ENCODE measurements at places on chromosomes 16 and 17.

- DNase-seq = no peak
These were observed 13.3 kb upstream of the PECAM1 start for GRCh38 chr17:64403881-64404460.

- no peak for DNase-seq
These were observed 207.8 kb downstream of the SHISA9 start for GRCh38 chr16:13109171-13109570.

DNA sequence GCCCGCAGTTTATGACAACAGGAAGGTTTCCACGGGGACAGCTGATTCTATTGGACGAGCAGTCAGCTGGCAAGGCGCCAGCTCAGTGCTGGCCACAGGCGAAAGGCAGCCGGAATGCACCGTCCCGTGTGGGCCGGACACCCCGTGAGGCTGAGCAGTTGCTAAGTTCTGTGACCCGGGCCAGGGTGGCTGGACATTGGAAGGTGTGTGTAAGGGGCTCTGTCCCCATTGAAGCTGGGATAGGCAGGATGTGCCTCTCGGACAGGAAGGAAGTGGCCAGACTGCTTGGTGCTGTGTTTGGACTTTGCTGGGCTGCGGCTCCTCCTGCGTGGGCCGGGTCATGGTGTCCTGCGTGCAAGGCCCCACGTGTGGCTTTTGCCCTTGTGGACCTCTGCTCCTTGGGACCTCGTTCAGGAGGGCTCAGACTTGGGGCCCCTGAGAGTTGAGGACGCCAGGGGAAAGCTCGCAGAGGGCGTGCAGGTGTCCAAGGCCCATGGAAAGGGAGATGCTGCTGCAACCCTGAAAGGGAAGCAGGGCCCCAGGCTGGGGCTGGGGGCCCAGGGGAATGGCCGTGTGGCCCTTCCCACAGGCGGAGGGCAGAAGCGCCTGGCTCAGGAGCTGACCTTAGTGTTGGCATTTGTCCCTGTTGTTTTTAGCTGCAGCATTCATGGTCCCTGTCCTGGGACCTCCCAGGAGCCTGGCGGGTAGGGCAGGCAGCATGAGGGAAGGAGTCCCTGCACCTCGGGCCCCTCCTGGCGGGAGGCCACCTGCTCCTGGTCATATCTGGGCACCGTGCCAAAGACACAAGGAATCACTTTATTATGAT lies 10.0 kb downstream of the BAIAP2 start:
- DNase-seq = no peak

GRCh38 chr17:81440511-81441244 lies 45.4 kb downstream of the BAHCC1 start:
- DNase-seq = peak; percentile 98

DNA sequence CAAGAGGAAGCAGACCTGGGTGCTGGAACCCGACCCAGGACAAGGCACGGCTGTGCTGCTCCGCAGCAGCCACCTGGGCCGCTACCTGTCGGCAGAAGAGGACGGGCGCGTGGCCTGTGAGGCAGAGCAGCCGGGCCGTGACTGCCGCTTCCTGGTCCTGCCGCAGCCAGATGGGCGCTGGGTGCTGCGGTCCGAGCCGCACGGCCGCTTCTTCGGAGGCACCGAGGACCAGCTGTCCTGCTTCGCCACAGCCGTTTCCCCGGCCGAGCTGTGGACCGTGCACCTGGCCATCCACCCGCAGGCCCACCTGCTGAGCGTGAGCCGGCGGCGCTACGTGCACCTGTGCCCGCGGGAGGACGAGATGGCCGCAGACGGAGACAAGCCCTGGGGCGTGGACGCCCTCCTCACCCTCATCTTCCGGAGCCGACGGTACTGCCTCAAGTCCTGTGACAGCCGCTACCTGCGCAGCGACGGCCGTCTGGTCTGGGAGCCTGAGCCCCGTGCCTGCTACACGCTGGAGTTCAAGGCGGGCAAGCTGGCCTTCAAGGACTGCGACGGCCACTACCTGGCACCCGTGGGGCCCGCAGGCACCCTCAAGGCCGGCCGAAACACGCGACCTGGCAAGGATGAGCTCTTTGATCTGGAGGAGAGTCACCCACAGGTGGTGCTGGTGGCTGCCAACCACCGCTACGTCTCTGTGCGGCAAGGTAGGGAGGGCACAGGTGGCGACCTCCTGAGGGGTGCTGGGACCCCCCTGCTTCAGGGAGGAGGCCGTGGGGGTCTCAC lies 667 bp downstream of the FSCN2 start:
- DNase-seq = no peak

- no peak for DNase-seq
These were observed 7.0 kb upstream of the TBX2 start for GRCh38 chr17:61392679-61393078.

- DNase-seq = no peak
These were observed 77.3 kb upstream of the ASIC2 start for GRCh38 chr17:33370401-33370800.

- DNase-seq = no peak
These were observed 42.8 kb downstream of the PHKB start for GRCh38 chr16:47503936-47504335.

DNA sequence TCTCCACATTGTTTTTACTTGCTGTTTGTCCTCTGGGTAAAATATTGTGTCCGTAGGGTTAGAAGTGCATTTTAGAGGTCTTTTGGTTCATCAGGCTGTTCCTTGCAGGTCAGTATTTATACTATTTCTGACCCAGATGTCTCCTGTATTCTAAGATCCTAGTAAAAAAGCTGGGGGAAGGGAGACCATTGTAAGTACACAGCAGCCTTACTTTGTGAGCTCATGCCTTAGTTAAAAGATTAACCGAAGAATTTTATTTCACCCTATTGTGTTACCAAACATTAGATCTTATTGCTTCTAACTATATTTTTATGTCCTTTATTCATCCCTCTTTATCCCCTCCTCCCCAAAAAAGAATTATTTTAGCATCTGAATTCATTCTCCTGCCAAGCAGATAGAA lies 444.1 kb upstream of the RBFOX1 start:
- DNase-seq = no peak

DNA sequence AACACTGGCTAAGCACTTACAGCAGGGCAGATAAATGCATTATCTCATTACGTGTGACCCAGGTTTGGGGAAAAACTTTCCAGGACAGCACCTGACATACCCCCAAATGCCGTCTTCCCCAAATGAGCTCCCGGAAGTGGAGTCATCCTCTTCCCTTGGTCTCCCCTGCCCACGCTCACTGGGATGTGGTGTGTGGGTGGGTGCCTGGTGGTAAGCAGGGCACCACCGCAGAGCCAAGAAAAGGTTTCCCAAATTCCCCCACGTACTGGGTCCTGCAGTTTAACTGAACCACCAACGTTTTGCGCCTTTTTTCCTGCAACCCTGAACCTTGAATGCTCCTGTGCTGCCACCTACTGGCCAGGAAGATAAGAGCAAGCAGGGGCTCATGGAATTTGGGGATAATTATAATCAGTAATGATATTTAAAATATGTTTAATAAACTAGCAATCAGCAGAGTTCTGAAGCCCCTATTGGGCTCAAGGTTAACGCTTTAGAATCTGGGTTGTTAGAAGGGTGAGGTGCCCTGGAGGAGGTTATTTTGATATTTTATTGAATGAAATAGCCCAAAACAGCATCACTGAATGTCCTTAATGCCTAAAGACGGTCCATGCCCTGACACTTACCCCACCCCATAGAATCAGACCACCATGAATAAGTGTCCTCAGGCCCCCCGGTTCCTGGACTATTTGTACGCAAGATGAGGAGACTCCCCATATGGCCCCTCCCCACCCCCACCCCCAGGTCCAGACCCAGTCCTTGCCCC lies 8.0 kb downstream of the SPPL2C start:
- no peak for DNase-seq

DNA sequence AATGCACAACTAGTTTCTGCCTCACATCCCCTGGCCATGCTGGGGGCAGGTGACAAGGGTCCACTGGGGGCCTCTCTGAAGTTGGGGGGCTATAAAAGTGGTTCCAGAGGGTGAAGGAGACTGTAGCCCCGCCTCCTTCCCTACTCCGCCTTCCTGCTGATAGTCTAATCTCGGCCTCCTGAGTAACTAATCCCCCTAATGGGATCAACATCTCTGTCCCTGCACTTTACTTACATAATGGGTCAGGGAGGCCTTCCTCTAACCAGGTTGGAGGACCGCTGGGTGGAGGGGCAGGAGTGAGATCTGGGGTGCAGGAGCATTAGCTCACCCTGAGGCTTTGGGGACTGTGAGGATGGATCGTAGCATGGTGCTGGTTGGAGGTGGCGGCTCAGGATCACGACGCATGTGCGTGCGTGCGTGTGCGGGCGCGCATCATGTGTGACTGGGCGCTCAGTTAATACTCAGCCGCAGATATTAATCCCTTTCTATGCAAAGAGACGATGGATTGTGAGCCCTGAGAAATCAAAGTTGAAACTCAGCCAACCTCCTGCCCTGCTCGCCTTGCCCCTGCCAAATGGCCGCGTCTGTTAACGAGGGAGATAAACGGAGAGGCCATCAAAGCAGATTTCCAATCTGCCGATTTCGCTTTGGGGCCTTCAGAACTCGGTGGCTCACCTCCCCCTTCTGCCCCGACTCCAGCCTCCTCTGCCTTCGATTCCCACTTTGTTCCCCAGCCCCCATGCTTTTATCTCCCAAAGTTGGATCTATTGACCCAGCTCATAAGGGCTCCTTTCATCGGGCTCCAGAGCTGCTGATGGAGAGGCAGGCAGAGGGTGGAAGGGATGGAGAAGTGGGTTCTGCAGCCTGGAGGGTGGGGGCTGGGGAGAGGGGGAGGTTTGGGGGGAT lies 107.3 kb downstream of the SDK2 start:
- DNase-seq = no peak

DNA sequence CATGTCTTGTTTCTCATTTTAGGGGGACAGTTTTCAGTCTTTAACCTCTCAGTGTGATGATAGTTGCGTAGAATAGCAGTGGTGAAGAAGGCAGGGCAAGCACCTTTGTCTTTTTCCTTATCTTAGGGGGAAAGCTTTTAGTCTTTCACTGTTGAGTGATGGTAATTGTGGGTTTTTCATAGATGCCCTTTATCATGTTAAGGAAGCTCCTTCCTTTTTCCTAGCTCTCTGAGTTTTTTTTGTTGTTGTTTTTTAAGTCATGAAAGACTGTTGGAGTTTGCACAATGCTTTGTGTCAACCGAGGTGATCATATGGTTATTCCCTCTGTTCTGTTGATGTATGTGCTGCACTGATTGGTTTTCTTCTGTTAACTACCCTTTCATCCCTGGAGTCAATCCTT lies 15.7 kb downstream of the NOL11 start:
- no peak for DNase-seq

- DNase-seq = no peak
These were observed 52.4 kb downstream of the CFDP1 start for GRCh38 chr16:75380870-75381269.

- DNase-seq = no peak
These were observed 696.9 kb downstream of the KCNJ2 start for GRCh38 chr17:70865993-70866804.

DNA sequence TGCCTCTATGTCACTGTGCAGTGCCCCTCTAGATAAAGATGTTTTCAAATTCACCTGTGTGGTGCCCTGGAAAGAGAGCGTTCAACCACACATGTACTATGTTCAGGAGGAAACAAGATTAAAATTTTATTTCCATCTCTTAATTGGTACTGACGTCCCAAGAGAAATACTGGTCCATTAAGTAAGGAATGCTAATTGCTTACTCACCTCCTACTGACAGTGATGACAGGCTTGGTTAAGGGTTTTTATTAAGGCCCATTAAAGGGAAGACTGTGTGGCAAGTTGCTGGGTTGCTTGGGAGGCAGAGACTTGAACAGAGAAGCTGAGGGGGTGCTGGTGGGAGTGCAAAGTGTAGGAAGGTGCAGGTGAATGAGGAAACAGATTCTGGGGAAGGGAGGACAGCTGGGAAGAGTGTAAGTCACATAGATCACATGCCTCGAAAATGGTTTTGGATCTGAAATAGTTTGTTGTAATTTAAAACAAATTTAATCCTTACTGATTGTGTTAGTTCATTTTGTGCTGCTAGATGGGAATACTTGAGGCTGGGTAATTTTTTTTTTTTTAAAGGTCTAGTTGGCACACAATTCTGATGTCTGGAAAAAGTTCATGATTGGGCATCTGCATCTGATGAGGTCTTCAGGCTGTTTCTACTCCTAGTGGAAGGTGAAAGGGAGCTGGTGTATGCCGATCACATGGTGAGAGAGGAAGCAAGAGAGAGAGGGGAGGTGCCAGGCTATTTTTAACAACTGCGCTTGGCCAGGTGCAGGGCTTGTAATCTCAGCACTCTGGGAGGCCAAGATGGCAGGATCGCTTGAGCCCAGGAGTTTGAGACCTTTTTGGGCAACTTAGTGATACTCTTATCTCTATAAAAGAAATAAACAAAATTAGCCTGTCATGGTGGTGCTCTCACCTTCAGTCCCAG lies 140.5 kb downstream of the CACNG3 start:
- no peak for DNase-seq

DNA sequence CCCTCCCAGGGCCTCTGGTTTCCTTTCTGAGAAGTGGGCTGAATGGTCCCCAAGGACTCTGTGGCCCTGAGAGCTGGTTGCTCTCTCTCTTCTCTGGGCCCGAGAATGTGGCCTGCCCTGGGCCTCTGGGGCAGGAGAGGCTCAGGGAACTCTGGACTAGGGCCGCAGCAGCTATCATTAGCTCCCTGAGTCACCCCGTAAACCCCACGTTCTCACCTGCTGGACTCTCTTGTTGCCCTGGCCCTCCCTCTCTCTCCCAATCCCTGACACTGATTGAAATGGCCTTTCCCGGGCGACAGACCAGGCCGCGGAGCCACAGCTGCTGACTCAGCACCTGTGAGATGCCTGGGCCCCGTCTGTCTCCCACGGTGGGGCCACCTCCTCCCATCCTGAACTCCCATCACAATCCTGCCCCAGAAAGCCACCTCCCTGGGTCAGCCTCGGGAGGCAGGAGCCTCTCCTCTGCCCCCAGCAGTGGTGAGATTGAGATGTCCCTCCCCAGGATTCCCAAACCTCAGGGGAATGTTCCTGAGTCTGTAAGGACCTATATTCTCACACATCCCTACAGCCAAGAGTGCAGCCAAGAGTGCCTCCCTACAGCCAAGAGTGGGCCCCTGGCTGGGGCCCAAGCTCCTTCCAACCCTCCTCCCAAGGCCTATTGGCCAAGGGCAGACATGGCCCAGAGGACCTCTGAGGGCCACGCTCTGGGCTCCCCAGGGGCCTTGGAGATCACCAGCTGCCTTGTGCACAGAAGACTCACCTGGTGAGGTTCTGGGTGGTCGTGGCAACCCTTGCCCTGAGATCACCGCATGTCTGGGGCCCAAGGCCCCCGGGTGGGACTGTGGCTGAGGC lies 470 bp downstream of the TRPV3 start:
- DNase-seq = no peak

GRCh38 chr16:73713251-73713650 lies 583.4 kb upstream of the PSMD7 start:
- no peak for DNase-seq

- DNase-seq = no peak
These were observed 133.5 kb upstream of the FOXF1 start for GRCh38 chr16:86376837-86377236.

GRCh38 chr17:56057869-56058268 lies 95.4 kb upstream of the ANKFN1 start:
- no peak for DNase-seq
